ENCODE measurements at places on chromosomes 13 and 19. TPM values are rescaled to one million over a fixed set of nuclear protein-coding genes. Genes with fewer than 3 reads are reported as not detected.

DNA sequence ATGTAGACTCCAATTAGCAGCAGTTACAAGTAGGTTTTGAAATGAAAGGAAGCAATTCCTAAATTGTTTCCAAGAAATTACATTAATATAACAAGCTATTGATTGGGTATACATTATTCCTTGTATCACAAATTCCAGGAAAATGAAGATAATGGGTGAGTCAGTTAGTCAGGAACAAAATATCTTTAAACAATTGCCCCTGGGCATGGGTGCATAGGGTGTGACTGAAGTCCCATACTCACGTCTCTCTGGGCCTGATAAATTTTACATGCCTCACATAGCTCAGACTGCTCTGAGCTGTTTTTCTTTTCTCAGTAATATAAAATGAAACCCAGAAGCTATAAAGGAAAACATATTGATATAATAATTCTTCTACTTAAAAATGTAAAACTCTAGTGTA, 87.8 kb downstream of the FNDC3A start:
- H3K36me3 ChIP-seq, result peaks cover 2% of the 10 kb centered on the region
- H3K4me3 ChIP-seq, result no peak overlapping the region
- H3K27ac ChIP-seq, result no peak overlapping the region
- DNase-seq, result no peak
- H3K27me3 ChIP-seq, result no peaks in the 10 kb centered on the region
- no peaks in the 10 kb centered on the region for H3K4me1 ChIP-seq

The LIN37 gene
- polyA plus RNA-seq, result 12.7 TPM

GRCh38 chr19:19670070-19670551, 1.5 kb downstream of the ZNF101 start:
- peak overlapping the region; percentile 76 for H3K4me3 ChIP-seq
- DNase-seq, result peak; percentile 40
- peaks cover 32% of the 10 kb centered on the region for H3K36me3 ChIP-seq
- peaks cover 50% of the 10 kb centered on the region for H3K4me1 ChIP-seq
- H3K27ac ChIP-seq, result peak overlapping the region; percentile 85

The NKPD1 gene
- 0.20 TPM for polyA plus RNA-seq

- no peak overlapping the region for H3K4me3 ChIP-seq
- no peak overlapping the region for H3K27ac ChIP-seq
- no peak for DNase-seq
- no peaks in the 10 kb centered on the region for H3K27me3 ChIP-seq
- no peaks in the 10 kb centered on the region for H3K4me1 ChIP-seq
Observed at GRCh38 chr13:100636441-100636840, 38.2 kb downstream of the TMTC4 start.

The LRG1 gene
- polyA plus RNA-seq, result 0.06 TPM

- no peaks in the 10 kb centered on the region for H3K36me3 ChIP-seq
- H3K27me3 ChIP-seq, result no peaks in the 10 kb centered on the region
Observed at GRCh38 chr13:56102641-56103040, 1038.1 kb upstream of the PRR20A start.

- no peaks in the 10 kb centered on the region for H3K36me3 ChIP-seq
- no peaks in the 10 kb centered on the region for H3K4me1 ChIP-seq
Observed at GRCh38 chr13:27708325-27708724, 84.0 kb upstream of the GSX1 start.

- H3K4me3 ChIP-seq, result no peak overlapping the region
- no peaks in the 10 kb centered on the region for H3K36me3 ChIP-seq
- no peaks in the 10 kb centered on the region for H3K4me1 ChIP-seq
- H3K27me3 ChIP-seq, result no peaks in the 10 kb centered on the region
Observed at GRCh38 chr13:31250435-31250834, 50.7 kb downstream of the B3GLCT start.

DNA sequence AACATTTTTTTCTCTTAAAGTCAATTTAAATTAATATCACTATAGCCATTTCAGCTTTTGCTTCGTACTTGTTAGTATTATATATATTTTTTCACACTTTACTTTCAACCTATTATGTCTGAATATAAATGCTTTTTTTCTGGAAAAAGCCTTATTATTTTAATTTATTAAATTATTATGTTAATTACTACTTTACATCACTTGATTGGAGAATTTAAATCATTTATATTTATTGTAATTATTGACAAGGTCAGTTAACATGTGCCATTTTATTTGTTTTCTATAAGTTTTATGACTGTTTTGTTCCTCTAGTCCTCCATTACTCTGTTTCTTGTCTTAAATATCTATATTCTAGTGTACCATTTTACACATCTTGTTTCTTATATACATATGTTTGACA, 1333.4 kb upstream of the MIR17HG start:
- no peak overlapping the region for H3K4me3 ChIP-seq
- H3K27me3 ChIP-seq, result no peaks in the 10 kb centered on the region
- H3K27ac ChIP-seq, result no peak overlapping the region
- H3K36me3 ChIP-seq, result no peaks in the 10 kb centered on the region
- H3K4me1 ChIP-seq, result no peaks in the 10 kb centered on the region

DNA sequence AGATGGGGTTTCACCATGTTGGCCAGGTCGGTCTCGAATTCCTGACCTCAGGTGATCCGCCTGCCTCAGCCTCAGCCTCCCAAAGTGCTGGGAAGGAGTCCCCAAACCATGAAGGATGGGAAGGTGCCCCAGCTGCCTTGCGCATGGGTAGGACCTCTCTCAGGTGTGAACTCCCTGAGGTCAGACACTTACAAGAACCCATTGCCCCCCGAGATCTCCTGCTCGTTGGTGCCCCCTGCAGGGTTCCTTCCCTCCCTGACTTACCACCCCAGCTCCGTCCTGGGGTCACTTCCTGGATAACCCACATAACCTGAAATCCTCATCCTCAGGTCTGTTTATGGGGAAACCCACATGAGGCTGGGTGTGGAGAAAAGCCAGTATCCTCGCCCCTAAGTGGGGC, 41.7 kb downstream of the UNC13A start:
- DNase-seq, result no peak
- no peaks in the 10 kb centered on the region for H3K27me3 ChIP-seq
- no peaks in the 10 kb centered on the region for H3K4me1 ChIP-seq
- H3K27ac ChIP-seq, result no peak overlapping the region

DNA sequence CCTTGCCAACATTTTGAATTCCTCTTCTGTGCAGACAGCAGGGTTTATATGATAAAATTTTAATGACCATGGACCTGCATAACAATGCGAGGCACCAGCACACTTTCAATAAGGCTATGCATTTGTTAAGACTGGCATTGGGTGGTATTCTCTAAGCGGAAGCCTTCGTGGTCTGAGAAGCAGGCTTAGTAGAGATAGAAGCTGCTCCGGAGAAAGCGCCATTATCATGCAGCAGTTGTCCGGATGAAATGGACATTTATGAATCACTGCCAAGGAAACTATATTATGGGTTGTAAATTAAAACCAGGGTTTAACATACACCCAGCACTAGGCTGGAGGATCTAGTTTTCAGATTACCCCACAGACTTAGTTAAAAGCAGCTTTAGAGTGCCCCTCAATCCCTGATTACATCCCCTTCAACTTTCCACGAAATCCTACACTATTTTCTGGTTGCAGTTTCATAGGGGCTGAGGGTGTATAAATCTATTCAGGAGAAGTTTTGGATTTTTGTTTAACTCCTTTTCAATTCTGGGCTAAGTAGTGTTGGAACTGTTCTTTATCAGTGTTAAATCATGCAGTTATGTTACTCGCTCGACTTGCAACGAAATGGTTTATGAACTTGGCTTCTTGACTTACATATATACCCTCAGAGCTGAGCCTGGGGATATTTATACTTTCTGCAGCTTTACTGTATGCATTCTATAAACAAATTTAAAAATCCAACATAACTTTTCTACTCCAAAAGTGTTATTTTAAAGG, 193.3 kb downstream of the PCDH9 start:
- H3K27ac ChIP-seq, result no peak overlapping the region
- no peaks in the 10 kb centered on the region for H3K27me3 ChIP-seq
- no peak for DNase-seq
- H3K4me1 ChIP-seq, result no peaks in the 10 kb centered on the region
- no peak overlapping the region for H3K4me3 ChIP-seq

- no peak overlapping the region for H3K27ac ChIP-seq
- no peaks in the 10 kb centered on the region for H3K4me1 ChIP-seq
- no peaks in the 10 kb centered on the region for H3K36me3 ChIP-seq
- no peaks in the 10 kb centered on the region for H3K27me3 ChIP-seq
Observed at GRCh38 chr13:74168263-74168675, 34.1 kb upstream of the KLF12 start.

- no peaks in the 10 kb centered on the region for H3K27me3 ChIP-seq
- no peaks in the 10 kb centered on the region for H3K36me3 ChIP-seq
- H3K4me1 ChIP-seq, result peaks cover 5% of the 10 kb centered on the region
- no peak overlapping the region for H3K27ac ChIP-seq
Observed at GRCh38 chr13:88623150-88623549, 952.0 kb downstream of the SLITRK5 start.

The MICU2 gene
- 47.6 TPM for polyA plus RNA-seq

DNA sequence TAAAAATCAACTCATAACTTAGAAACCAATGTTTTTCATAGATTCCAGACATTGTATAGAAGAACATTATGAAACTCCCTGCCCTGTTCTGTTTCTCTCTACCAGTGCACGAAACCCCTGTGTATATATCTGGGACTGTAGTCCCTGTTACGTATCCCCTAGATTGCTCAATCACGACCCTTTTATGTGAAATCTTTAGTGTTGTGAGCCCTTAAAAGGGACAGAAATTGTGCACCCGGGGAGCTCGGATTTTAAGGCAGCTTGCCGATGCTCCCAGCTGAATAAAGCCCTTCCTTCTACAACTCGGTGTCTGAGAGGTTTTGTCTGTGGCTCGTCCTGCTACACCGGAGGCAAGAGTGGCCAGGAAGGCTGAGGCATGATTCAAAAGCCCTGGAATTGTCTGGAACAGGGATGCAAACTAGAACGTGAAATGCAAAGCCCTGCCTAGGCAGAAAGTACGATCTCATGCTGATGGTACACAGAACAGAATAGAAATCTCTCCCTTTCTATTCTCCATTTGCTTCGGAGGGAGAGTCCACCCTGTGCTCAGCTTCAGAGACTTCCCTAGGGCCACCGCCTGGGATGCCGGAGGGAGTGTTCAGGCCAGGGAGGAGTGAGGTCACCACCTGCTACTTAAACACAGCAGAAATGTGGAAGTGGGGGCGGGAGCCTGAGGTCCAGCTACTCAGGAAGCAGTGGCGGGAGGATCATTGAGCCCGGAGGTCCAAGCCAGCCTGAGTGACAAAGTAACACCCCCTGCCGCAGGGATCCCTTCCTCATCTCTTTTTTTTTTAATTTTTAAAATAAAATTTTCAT, 758 bp upstream of the ZNF888 start:
- H3K27me3 ChIP-seq, result no peaks in the 10 kb centered on the region
- no peak for DNase-seq
- H3K36me3 ChIP-seq, result no peaks in the 10 kb centered on the region
- H3K4me1 ChIP-seq, result peaks cover 13% of the 10 kb centered on the region

GRCh38 chr19:3665681-3666544, 34.4 kb downstream of the PIP5K1C start:
- no peak overlapping the region for H3K27ac ChIP-seq
- no peaks in the 10 kb centered on the region for H3K27me3 ChIP-seq
- H3K4me3 ChIP-seq, result no peak overlapping the region
- peak; percentile 67 for DNase-seq
- H3K4me1 ChIP-seq, result peaks cover 7% of the 10 kb centered on the region

The FFAR3 gene
- not detected for polyA plus RNA-seq

The ICAM1 gene
- polyA plus RNA-seq, result 13.1 TPM

DNA sequence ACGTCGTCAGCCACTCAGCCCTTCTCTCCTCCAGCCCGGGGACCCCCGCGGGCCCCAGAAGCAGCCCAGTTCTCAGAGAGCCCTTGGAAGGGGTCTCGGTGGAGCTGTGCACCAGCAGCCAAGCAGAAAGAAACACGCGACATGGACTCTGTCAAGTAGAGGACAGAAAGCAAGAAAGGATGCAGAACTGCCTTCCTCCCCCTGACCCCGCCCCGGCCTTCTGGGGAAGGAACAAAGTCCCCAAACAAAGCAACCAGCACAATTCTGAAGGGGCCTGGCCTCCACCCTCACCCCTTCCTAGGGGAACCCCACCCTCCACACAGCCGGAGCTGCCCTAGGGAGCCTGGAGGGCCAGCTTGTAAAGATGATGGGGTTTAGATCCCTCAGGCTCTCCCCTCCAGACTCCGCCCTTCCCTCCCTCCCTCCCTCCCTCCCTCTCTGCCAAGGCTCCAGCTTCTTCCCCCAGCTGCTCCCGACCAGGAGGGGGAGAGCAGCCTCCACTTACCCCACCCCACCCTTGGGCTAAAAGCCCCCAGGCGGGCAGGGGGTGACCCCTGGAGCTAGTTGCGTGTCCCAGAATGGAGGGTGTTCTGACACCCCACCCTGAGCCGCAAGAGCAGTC, 7.8 kb downstream of the LYL1 start:
- no peaks in the 10 kb centered on the region for H3K36me3 ChIP-seq
- H3K4me1 ChIP-seq, result peaks cover 40% of the 10 kb centered on the region
- DNase-seq, result no peak
- no peak overlapping the region for H3K27ac ChIP-seq
- H3K4me3 ChIP-seq, result no peak overlapping the region

GRCh38 chr13:50732712-50733111, 110.8 kb downstream of the DLEU7 start:
- no peaks in the 10 kb centered on the region for H3K27me3 ChIP-seq
- no peak overlapping the region for H3K4me3 ChIP-seq
- H3K27ac ChIP-seq, result no peak overlapping the region
- DNase-seq, result no peak

- no peak overlapping the region for H3K27ac ChIP-seq
- H3K4me3 ChIP-seq, result no peak overlapping the region
- H3K27me3 ChIP-seq, result peaks cover 7% of the 10 kb centered on the region
- H3K36me3 ChIP-seq, result no peaks in the 10 kb centered on the region
Observed at GRCh38 chr13:27408074-27408473, 16.3 kb upstream of the GTF3A start.

DNA sequence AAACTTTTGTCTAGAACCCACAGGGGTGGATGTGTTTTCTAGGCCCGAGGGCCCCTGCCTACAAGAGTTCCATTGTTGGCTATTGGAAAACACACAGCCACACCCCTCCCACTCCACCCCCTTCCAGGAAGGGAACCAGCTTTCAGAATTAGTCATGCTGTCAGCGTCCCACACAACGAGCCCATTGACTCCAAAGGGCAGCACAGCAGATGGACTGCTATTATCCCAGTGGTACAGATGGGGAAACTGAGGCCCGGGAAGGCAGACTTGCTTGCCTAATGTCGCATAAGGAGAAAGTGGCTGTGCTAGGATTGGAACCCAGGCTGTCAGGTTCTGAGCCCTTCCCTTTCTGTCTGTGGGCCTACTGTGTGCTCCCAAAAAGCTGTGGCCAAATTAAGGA, 8.1 kb upstream of the FXYD3 start:
- no peak overlapping the region for H3K4me3 ChIP-seq
- no peak overlapping the region for H3K27ac ChIP-seq
- H3K27me3 ChIP-seq, result no peaks in the 10 kb centered on the region

The LILRA1 gene
- polyA plus RNA-seq, result not detected

GRCh38 chr19:1000591-1001537, 645 bp downstream of the GRIN3B start:
- H3K4me3 ChIP-seq, result no peak overlapping the region
- peaks cover 25% of the 10 kb centered on the region for H3K27me3 ChIP-seq
- H3K27ac ChIP-seq, result no peak overlapping the region
- peaks cover 29% of the 10 kb centered on the region for H3K4me1 ChIP-seq
- no peaks in the 10 kb centered on the region for H3K36me3 ChIP-seq
- no peak for DNase-seq

DNA sequence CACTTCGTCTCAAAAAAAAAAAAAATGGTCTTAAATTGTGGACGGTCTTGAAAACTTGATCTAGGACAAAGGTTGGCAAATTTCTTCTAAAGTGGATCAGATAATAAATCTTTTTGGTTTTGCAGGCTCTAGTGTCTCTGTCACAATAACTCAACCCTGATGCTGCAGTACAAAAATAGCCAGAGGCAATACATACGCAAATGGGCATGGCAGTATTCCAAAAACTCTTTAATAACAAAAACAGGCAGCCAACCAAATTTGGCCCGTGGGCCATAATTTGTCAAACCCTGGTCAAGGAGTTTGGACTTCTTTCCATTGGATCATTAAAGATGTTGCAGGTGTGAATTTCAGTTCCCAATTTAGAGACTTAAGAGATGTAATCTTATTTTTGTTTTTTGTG, 93.5 kb upstream of the MRI1 start:
- no peaks in the 10 kb centered on the region for H3K36me3 ChIP-seq
- H3K4me3 ChIP-seq, result no peak overlapping the region
- no peaks in the 10 kb centered on the region for H3K27me3 ChIP-seq

The CGB1 gene
- not detected for polyA plus RNA-seq

Measured in CD8-positive, alpha-beta memory T cell (primary cell).